ENCODE measurements at places on chromosomes 7 and 10.

DNA sequence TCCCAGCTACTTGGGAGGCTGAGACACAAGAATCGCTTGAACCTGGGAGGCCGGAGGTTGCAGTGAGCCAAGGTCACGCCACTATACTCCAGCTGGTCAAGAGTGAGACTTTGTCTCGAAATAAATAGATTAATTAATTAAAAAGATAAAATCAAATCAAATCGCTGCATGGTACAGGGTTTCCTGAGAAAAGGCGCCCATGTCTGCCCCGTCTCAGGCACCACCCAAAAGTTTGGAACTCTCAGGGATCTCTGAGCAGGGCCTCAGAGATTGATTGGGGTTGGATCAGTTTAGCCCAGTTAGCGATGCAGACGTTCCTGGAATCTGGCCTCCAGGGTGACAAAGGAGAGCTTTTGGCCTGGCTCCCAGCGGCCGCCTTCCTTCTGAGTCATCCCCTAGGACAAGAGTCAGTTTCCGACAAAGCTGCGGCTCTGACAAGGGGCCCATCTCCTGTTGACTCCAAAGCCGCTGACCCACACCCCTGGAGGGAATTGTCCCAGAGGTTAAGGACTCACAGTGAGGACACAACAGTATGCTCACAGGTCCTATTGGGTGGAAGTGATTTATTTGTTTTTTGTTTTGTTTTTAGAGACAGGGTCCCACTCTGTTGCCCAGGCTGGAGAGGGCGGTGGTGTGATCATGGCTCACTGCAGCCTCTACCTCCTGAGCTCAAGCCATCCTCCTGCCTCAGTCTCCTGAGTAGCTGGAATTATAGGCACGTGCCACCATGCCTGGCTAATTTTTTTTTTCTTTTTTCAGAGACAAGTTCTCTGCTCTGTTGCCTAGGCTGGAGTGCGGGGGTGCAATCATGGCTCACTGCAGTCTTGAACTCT lies 6.8 kb downstream of the ORAI2 start:
- no peak for DNase-seq

DNA sequence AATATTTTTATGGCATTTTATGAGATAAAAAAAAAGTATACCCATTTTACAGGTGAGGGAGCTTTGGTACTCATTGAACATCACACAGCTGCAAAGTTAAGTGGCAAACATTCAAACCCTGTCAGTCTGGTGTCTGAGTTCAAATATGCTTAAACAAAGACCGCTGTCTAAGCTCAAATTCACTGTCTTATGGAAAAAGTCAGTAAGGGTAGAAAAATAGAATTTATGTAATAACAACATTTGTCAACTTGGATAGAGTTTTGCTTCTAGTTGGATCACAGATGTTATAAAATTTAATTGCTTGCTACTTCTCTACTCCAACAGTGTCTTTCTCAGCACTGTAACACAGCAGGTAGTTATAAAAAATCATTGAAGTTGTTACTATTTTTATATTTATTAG lies 161.7 kb upstream of the CSTF2T start:
- DNase-seq = no peak

GRCh38 chr10:13624630-13625029 lies 37.9 kb downstream of the PRPF18 start:
- no peak for DNase-seq

DNA sequence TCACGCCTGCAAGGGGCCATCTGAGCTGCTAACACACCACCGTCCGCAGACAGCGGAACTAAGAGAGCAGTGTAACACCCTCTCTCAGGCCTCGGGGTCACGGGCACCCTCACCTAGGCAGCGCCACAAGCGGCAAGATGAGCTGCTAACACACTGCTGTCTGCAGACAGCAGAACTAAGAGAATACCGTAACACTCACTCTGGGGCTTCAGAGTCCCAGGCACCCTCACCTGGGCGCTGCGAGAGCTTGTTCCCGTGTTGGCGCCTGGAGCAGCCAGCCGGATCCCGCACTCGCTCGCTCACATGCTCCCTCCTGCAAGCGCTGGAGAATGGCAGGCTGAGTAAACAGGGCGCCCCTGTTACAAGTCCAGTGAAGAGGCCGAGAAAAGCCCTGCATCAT lies 160.2 kb downstream of the SRPK2 start:
- no peak for DNase-seq

GRCh38 chr7:148622887-148623585 lies 32.5 kb downstream of the C7orf33 start:
- no peak for DNase-seq

DNA sequence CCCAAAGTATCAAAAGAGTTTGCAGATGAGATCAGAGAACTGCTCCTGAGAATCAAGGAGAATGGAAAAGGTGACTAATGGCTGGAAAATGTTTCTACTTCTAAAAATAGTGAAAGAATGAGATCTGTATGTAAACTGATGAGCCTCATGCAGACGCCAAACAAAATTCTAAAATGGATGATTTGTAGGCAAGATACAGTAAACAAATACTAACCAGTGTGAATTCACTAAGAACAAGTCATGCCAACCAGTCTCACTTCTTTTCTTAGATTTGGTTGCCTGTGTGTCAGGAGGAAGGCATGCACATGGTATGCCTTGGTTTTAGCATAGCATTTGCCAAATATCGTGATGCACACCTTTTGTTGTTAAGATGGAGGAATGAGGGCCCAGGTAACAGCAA lies 94.9 kb upstream of the PIK3CG start:
- DNase-seq = no peak

DNA sequence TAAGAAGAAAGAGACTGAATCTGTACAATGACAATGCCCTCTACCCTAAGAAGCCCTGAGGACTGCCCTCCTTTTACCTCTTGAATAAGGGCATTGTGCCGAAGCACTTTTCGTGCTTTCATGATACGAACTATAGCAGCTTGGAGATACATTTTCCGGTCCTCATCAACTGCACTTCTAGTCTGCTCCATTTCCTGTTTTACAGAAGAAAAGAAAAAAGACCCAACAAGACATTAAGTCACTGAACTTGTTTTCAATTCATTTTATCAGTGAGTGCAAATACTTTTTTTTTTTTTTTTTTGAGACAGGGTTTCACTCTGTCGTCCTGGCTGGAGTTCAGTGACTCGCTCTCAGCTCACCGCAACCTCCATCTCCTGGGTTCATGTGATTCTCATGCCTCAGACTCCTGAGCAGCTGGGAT lies 78.4 kb downstream of the CUL2 start:
- DNase-seq = peak; percentile 41

DNA sequence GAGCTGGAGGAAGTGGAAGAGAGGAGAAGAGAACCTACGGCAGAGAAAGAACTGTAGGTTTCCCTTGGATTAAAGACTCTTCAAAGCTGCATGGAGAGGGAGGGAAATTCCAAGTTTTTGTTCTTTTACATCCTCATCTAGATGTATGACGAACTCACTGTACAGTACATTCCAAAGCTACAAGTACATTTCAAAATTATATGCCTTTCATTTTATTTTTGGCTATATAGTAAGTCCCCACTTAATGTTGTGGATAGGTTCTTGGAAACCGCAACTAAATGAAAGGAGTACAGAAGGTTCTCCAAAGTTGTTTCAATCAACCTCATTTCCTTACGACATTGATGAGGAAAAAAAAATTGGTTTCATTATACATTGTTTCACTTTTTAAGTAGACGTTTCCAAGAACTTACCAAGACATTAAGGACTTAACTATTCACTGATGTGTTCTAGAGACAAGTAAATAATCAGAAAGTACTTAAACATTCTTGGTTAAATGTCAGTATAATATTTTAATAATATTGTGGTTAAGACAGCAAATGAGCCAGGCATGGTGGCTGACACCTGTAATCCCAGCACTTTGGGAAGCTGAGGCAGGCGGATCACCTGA lies 16.1 kb upstream of the JMJD1C start:
- no peak for DNase-seq

DNA sequence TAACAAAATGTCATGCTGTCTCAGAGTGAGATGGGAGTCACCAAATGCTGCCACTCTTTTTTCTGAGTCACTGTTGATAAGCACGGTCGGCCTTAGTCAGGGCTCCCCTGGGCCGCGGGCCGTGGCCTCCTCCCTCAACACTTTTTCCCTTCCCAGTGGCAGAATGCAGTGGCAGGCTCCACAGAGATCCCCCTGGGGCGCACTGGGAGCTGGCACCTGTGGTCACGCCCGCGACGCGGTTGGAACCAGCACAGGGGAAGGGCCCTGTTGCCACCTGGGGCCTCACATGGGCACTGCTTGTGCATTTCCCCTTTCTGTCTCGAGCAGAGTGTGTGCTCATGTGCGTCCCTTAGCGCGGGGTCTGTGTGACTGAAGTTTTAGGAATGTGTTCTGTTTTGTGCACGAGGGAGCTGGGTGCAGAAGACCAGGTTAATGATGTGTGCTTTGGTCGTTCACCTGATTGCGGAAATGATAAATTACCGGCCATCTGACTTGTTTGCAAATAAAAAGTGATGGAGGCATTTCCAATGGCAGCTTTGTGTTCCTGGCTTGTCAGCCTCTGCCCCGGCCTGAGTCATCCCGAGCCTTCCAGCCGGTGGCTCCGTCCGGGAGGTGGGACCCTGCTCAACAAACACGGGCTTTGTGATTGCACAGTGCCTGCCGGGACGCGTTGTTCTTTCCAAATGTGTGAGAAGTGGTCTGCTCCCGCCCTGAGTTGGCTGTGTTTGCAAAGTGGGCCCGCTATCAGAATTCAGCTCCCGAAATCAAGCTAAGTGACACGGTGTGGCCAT lies 100.7 kb downstream of the NKX6-2 start:
- DNase-seq = no peak

DNA sequence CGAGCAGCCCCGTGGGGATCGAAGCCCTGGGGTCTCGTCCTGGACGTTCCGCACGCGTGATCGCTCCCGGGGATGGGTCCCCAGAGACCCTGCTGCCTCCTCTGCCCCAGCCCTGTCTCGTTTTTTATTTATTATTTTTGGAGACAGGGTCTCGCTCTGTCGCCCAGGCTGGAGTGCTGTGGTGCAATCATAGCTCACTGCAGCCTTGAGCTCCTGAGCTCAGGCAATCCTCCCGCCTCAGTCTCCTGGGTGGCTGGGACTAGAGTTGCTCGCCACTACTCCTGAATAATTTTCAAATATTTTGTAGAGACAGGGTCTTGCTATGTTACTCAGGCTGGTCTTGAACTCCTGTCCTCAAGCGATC lies 319 bp upstream of the STX1A start:
- no peak for DNase-seq

GRCh38 chr7:158602905-158603772 lies 15.5 kb upstream of the PTPRN2 start:
- DNase-seq = no peak

- DNase-seq = no peak
These were observed 2.6 kb upstream of the ZPBP start for GRCh38 chr7:50095634-50096033.

DNA sequence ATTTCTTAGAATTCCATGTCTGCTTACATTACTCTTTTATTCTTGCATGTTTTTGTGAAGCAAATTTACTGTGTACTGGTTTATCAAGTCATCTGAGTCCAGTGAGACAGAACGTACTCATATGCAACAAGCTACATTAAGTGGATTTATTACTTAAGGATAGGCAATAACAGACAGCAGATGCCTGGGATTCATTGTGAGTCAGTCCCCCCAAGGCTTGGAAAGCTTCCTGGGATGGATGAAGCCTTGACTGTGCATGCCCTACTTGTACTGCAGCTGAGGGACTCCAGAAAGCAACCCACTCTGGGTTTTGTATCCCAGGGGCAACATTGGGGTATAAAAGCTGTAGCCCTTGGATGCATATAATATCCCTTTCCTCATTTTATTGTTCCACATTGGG lies 113.4 kb upstream of the RAB18 start:
- no peak for DNase-seq

- peak; percentile 43 for DNase-seq
These were observed 1.3 kb downstream of the FGFR2 start for GRCh38 chr10:121596689-121597503.

GRCh38 chr7:50533866-50534265 lies 31.3 kb downstream of the DDC start:
- no peak for DNase-seq

DNA sequence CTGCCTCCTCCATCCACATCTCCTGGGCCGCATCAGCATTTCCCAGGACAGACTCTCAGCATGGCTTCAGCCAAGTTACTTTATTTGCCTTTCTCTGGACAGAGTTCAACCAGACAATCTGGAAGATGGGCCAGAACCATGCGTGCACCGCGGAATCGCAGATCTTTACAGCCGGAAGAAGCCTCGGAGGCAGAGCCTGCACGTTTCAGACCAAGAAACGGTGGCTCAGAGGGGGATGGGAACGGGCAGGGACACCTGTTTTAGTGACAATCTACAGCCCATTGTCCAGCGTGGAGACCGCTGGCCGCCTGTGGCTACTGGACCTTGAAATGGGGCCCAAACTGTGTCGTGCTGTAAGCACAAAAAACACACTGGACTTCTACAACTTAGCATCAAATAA lies 3.5 kb downstream of the VIPR2 start:
- no peak for DNase-seq

DNA sequence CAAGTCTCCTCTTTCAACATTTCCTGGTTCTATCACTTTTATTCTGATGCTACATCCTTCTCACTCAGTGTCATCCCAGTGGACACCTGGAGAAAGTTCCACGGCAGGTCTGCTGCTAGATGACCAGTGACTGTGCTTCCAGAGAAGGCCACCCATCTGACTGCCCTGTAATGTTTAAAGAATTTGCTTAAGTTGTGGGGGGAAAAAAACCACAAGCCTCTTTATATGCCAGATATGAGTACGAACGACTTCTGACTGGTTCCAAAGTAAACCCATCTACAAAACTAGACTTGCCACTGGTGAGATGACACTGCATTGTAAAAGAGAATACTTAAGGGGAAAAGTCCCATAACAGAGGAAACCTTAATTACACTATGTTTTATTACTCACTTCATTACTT lies 69.6 kb upstream of the VWC2 start:
- DNase-seq = no peak

- DNase-seq = no peak
These were observed 567 bp upstream of the EPO start for GRCh38 chr7:100719523-100720278.

DNA sequence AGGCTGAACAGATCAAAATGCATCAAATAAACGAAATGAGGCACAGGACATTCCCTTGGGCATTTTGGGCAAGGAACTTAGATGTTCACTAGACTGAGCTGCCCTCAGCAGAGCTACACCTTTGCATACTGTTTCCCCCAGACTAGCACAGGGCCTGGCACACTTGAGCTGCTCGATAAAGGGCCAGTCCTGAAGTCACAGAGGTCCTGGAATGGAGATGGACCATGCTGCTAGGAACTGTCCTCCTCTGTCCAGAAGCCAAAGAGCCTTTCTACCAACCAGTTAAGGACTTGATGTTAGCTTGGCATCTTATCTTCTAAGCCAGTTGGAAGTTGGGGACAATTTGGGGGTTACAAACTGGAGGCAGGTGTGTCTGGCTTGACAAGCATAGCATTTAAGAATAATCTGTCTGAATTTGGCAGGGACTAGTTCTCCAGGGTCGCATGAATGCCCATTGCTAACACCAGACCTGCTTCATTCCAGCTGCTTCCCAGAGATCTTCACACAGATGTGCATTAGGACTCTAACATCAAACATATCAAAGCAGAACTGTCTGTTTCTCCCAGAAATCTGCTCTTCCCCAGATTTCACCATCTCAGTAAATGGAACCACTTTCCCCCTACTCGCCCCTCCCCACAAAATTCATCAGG lies 152.2 kb upstream of the PDE1C start:
- DNase-seq = no peak

- DNase-seq = no peak
These were observed 270.5 kb upstream of the MKLN1 start for GRCh38 chr7:131057015-131057793.

- no peak for DNase-seq
These were observed 184.8 kb downstream of the NPSR1 start for GRCh38 chr7:34842782-34843181.

GRCh38 chr7:156003220-156004162 lies 191.2 kb upstream of the SHH start:
- DNase-seq = no peak

Data from T-helper 2 cell (primary cell).